ENCODE measurements at places on chromosomes 6 and 20.

- DNase-seq = no peak
Observed at GRCh38 chr6:49782725-49783124, 4.4 kb downstream of the PGK2 start.

GRCh38 chr6:79947191-79948186 is at the start of gene ELOVL4:
ELOVL4 (minus strand) TSS chr6:79947553; CDS start chr6:79947279, 274 bp downstream.
- peak; percentile 28 for DNase-seq

GRCh38 chr6:118509009-118509617 is 39.0 kb upstream of the PLN start:
- DNase-seq = no peak

DNA sequence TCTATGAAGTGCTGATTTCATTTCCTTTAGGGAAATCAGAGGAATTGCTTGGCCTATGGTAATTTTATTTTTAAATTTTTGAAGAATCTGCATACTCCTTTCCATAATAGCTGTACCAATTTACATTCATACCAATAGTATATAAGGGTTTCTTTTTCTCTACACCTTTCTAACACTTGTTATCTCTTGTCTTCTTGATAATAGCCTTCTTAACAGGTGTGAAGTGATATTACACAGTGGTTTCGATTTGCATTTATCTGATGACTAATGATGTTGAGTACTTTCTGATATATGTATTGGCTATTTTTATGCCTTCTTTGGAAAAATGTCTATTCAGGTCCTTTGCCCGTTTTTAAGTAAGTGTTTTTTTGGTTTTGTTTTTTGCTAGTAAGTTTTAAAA is 40.8 kb downstream of the SMAP1 start:
- no peak for DNase-seq

GRCh38 chr20:62728028-62728780 is 19.6 kb downstream of the NTSR1 start:
- DNase-seq = no peak

- no peak for DNase-seq
Observed at GRCh38 chr20:22341508-22341907, 242.9 kb downstream of the FOXA2 start.

DNA sequence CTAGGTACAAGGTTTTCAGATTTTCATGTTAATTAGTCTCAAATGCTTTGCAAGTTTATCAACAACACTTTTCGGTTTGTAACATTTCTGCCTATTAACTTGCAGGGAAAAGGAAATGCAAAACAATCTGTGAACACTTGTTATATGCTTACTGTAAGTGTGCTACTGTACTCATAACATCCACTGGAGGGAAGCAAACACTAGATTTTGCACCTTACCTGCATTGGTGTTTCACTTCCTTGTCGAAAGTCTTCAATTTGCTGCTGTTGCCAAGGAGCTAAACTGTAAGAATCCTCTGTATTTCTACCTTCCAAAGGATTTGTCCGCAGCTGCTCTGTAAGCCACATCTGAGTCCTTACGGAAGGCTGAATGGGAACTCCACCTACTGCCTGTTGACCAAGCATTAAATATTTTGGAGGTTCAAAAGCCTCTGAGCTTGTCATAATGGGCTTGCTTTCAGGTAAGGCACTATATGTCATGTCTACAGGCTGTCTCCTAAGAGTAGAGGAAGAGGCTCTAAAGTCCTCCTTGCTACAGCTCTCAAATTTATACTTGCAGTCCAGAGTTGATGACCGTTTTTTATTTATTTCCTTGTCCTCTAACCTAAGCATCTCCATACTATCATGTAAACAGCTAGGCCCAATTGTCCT is 17.3 kb downstream of the PLN start:
- no peak for DNase-seq

DNA sequence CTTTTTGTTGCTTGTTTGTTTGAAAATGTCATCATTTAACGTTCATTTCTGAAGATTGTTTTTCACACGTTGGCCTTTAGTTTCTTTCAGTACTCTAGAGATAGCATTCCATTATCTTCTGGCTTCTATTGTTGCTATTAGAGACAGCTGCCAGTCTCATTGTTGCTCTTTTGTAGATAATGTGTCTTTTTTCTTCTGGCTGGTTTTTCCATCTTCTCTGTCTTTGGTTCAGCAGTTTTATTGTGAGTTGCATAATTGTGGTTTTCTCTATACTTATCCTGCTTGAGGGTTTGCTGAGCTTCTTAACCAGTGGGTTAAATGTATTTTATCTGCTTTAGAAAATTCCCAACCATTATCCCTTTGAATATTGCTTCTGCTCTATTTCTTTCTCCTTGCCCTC is 23.2 kb upstream of the AIG1 start:
- DNase-seq = no peak

DNA sequence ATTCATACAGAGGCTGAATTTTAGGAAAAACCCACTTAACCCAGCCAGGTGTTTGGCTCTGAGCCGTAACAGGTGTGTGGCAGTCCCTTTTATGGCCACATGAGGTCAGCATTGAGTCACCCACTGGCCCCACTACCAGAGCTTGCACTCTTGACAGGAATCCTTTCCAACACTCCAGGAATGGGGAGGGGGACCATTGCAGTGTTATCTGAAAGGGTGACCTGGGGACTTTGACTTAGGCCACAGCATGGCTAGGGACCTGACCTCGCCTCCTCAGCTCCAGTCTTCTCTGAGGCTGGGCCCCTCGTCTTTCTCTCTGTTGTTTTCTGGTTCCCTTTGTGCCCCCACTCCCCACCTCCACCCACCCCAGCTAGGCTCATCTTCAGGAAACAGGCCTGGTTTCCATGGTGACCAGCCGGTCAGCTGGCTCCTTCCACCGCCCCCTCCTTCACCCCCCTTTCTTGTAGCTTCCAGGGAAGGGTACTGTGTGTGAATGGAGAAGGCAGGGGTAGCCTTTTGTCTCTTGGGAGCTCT is 2.1 kb upstream of the TMEM151B start:
- DNase-seq = no peak

- no peak for DNase-seq
Observed at GRCh38 chr6:75024828-75025227, 181.0 kb downstream of the COL12A1 start.

DNA sequence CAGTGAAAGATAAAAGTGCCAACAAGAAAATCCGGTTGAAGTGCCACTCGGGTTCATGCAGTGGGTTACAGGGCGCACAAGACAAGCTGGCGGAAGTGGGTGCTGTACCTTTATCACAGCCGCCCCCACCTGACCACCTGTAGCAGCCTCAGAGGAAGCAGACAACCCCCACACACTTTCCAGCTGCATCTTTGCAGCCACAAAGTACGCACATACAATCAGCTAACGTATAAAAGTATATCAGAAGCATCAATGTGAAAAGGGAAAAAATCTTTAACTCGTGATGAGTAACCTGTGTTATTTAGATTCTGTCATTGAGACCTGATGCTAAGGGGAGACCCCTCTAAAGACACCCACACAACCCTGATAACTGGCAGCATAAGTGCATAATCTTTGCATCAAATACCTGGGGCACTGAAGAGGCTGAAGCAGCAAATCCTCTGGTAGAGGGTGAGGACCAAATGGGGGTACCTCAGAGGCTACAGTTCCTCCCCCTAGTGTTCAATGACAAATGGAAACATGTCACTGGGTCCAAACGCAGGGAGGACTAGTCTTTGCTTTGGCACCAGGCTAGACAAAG is 22.1 kb downstream of the BACH2 start:
- DNase-seq = peak; percentile 83

DNA sequence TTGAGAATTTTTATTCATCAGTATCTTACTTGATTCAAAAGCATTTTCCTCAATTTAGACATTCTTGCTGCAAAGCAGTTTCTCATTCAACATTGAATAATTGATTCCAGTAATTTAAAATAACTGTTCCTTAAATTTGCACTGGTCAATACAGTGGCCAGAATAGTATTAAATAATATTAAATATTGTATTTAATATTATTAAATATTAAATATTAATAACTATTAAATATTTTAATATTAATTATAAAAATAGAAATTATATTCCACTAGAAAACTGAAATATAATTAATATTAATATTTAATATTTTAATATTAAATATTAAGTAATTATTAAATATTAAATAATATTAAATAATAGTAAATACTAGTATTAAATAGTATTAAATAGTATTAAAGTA is 758.8 kb downstream of the EYS start:
- DNase-seq = no peak

- no peak for DNase-seq
Observed at GRCh38 chr6:137165375-137166246, 7.8 kb downstream of the IL22RA2 start.

GRCh38 chr20:17611540-17612286 is 41.8 kb downstream of the DSTN start:
- DNase-seq = no peak

- no peak for DNase-seq
Observed at GRCh38 chr6:169249057-169249456, 4.6 kb downstream of the THBS2 start.

DNA sequence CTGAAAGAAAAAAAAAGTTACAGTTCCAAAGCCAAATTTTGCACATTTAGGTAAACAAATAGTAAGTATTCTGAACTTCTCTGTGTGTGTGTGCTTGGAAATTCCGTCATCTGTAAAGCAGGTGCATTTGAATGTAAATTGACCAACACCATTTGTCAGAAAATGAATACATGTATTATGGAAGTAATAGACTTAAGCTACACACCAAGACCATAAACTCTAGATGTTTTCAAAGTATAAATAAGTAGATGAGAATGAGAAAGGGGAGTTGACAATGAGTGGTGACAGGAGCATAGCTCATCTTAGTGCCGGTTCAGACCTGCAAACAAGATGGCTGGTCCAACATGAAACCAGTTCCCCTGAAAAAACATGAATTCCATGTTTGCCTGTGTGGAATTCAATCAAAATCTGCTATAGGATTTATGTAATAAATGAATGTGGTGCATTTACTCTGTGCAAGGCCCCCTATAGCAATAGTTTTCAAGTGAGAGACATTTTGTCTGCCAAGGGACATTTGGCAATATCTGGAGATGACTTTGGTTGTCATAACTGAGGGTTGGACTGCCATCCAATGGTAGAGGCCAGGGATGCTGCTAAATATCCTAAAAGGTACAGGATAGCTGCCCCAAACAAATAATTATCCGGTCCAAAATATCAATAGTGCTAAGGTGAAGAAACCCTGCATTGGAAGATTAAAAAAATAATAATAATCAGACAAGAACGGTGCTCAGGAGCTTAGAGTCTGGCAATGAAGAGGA is 11.0 kb upstream of the FILIP1 start:
- DNase-seq = no peak

DNA sequence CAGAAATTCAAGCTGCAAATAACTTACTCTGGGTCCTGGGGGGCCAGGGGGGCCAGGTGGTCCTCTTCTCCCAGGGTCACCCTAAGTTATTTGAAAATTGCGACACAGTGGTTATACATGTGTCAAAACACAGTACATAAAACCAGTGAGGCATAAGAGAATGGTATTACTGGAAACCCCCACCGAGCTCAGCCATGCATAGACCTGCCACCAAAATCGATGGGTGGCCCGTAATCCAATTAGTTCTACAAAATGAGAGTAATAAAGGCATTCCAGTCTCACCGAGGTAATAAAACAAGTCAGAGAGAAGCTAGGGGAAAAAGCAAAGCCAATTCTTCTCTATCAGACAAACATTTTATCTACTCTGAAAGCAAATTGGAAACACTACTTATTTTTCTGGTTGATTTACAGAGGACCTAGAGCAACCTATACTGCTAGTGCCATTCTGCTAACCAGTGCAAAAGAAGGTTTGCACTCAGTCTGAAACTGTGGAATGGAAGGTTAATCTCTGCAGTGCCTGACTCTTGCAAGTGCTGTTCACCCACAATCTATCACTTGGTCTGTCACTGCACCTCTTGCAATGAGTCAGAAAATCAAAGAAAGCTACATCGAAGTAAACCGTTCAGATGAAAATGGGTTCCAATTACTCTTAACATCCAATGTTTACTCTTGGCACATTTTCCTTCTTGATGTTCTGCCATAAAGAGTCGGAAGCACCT is 32.4 kb downstream of the COL9A1 start:
- DNase-seq = no peak

DNA sequence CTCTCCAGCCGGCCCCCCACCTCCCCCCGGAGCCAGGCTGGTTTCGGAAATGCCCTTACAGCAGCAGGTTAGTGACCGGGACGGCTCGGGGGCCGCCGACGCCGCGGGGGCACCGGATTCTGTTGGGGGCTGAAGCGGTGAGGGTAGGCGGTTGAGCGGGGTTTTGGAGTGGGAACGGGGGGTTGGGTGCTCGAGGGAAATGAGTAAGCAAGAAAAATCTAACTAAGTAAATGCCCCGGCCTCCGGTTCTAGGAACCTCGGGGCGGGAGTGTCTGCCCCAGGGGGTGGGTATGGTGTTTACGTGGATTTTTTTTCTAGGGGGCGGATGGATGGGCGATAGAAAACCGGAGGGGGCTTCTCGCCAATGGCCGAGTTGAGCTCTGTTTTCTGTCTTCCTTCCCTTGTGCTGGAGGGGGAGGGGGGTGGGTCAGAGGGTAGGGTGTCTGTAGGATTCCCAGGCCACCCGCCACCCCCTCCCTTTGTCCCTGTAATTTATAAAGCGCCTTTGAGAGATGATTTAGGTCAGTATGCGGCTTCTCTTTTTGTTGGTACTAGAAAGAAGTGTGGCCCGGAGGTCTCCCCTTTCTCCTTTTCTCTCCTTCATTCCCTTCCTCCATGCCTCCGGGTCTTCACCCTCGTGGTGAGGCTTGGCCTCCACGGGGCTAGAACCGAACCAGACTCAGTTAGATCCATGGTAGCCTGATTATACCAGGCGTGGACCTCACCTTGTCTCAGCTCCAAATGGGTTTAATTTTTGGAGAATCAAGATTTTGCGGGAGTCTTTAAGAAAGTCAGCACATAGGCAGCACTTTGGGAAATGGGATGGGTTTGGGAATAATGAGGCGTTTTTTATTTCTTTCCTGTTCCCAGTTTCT is 2.3 kb downstream of the E2F3 start:
- peak; percentile 65 for DNase-seq

DNA sequence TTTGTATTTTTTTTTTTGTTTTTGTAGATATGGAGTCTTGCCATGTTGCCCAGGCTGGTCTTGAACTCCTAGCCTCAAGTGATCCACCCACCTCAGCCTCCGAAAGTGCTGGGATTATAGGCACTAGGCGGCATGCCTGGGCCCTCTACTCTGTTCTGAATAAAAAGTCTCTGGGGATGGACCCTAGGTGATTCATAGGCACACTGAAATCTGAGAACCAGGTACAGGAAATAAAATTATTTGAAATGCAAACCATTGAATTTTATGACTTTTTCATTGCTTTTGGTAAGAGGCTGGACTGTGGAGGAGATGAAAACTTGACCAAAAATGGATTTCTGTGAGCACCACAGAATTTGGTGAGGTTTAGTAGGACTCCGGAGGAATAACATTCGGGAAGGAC is 117.5 kb downstream of the PRIM2 start:
- no peak for DNase-seq

All from stimulated activated CD4-positive, alpha-beta T cell treated with anti-CD3 and anti-CD28 coated beads, Interleukin-1b, Interleukin-23, amount 100 ng/mL, for 1 hour (primary cell).